ENCODE measurements at places on chromosomes 3 and 15.

DNA sequence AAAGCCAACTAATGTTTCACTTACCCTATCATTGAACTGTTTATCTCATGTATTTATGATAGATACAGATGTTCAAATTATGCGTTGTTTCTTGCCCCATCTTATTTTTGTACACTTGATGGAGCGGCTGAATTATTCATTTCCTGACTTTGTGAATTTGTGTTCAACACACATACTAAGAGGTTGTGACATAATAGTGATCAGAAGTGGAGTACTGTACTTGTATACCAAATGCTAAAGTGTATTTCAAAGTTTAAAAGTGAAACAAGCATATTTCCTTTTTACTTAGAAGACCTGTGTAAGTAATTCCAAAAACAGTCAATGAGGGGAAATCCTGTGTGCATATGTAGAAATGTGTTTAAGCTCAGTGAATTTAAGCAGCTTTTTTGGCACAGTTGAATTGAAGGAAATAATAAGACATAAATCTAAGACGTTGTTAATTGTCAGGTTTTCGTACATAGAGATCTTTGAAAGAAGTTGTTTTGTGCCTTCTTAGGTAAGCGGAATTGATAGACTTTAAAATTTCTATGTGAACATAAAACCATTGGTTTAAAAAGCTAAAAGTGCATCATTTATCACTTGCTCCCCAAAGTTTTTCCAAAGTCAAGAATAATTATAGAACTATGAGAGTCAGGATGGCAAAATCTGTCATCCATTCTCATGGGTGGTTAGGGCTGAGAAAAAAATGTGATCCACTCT, 1.9 kb downstream of the NFKBIZ start:
- no peak for DNase-seq

- no peak for DNase-seq
Measured at GRCh38 chr15:36422631-36423030, 156.8 kb upstream of the CDIN1 start.

DNA sequence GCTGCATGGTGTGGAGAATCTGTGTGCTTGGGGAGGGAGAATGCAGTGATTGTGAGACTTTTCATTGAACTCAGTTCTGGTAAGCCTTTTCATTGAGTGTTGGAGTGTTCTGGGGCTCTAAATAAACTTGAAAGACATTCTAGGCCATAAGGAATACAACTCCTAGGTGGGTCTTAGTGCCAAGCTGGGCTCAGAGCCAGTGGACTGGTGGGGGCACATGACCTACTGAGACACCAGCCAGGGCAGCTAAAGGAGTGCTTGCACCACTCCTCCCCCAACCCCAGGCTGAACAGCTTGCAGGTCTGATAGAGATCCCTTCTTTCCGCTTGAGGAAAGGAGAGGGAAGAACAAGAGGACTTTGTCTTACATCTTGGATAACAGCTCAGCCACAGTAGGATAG, 21.7 kb upstream of the KPNA4 start:
- DNase-seq: no peak

DNA sequence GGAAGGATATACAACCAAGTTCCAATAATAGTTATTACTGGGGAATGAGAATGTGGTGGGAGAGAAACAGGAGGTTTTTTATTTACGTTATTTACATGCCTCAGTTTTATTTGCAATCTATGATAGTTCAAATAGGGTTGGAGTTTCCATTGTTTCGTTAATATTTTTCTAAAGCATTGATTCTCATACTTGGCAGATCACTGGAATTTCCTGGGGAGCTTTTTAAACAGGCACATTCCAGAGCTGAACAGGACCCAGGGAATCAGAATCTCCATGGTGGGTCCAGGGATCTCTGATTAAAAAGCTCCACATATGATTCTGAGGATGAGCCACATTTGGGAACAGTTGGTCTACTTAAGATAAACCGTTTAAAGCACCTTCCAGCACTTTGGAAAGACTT, 123.9 kb downstream of the IL20RB start:
- DNase-seq: no peak

- DNase-seq: peak; percentile 83
Measured at GRCh38 chr3:11601446-11602238, 42.1 kb downstream of the VGLL4 start.

- no peak for DNase-seq
Measured at GRCh38 chr3:16426029-16426400, 87.5 kb downstream of the RFTN1 start.

GRCh38 chr3:54223063-54223462, 100.7 kb downstream of the CACNA2D3 start:
- DNase-seq: no peak

GRCh38 chr3:187013159-187013716, 82.9 kb downstream of the ST6GAL1 start:
- no peak for DNase-seq

DNA sequence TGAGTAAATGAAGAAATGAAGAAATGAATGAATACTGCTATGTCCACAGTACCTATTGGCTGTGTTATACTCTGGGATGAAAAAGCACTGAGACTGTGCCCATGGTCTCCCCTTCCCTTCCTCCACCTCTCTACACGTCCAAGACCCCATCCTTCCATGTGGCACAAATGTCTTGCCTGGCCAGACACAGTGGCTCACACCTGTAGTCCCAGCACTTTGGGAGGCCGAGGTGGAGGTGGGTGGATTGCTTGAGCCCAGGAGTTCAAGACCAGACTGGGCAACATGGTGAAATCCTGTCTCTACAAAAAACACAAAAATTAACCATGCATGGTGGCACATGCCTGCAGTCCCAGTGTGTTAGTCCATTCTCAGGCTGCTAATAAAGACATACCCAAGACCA, 200.1 kb downstream of the FAM43A start:
- no peak for DNase-seq

DNA sequence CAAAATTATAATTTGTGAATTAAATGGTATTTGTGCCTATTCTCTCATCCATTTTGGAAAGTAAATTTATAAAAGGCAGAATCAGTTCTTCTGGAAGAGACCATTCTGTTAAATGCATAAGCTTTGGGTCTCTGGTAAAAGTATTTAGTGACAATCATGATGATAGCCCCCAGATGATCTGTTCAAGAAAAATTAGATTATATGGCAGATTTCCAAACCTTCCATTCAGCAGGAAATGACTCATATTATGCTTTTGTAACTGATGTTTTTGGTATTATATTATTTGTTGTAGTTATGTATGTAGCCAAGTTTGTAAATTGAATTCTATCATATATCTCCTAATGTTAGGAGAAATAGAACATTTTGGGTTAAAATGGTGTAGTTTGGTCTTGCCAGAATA, 340.8 kb upstream of the DPH6 start:
- no peak for DNase-seq

GRCh38 chr15:100930306-100930848, 11.2 kb downstream of the LRRK1 start:
- no peak for DNase-seq

GRCh38 chr3:108100906-108101660, 10.3 kb upstream of the CD47 start:
- no peak for DNase-seq

GRCh38 chr15:92693691-92694331, 38.2 kb upstream of the FAM174B start:
- peak; percentile 30 for DNase-seq

GRCh38 chr3:75220932-75221331, 443.2 kb upstream of the FRG2C start:
- DNase-seq: no peak

- DNase-seq: no peak
Measured at GRCh38 chr3:192216067-192216466, 511.3 kb downstream of the FGF12 start.

GRCh38 chr3:89059211-89059925, 48.1 kb upstream of the EPHA3 start:
- peak; percentile 80 for DNase-seq

DNA sequence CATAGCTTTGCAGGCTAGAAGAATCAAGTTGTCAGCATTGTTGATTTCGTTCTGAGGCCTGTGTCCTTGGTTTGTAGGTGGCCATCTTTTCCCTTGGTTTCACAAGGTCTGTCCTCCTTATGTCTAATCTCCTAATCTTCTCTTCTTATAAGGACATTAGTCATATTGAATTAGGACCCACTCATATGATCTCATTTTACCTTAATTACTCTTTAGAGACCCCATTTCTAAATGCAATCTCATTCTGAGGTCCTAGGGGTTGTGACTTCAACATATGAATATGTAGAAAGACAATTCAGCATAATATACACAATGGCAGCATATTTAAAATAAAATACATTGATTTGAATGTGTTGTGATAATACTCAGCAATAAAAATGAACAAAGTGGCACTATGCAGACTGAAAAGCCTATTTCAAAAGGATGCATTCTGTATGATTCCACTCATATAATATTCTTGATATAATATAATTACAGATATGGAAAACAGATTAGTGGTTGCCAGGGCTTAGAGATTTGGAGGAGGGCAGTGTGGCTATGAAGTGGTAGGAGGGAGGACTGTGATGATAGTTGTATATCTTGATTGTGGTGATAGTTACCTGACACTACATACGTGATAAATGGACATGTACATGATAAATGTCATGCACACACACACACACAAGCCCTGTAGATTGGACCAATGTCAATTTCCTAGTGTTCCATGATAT, 431.0 kb downstream of the EPHA6 start:
- no peak for DNase-seq

- DNase-seq: no peak
Measured at GRCh38 chr3:57110214-57110613, 49.8 kb downstream of the SPATA12 start.

Data from MG63 (cell line).